ENCODE measurements at places on chromosomes 1 and 21.

DNA sequence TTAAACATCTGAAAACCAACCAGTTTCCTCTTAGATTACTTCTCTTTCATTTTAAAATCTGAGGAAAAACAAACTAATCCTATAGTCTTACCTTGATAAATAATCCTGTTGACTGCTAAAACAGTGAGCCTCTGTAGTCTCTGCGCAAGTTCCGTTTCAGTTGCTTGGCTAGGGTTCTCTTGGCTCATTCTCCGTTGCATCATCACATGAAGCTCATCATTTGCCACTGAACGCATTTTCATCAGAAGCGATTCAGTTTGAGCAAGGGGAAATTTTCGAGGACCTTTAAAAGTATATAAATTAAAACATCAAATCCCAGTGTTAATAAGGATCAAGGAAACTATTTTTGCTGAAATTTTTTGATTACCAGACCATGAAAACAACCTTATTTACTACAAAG, 96.7 kb upstream of the GNG4 start:
- DNase-seq, result no peak

DNA sequence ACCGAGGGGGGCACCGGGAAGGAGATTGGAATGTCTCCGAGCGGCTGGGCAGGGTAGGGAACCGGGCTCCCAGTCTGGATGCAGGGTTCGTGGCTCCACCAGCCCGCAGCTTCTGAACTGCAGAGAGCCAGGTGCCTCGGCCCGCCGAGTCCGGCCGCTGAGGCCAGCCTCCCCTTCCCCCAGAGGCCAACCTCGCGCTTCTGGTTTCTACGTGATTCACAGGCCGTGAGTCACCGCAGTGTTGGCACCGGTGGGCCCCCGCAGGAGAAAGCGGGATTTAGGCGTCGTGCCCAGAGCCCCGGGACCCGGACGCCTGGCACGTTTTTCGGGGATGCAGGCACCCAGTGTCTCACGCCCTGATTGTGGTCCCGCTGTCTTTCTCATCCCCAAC, 458 bp downstream of the CRABP2 start:
- DNase-seq, result no peak

GRCh38 chr1:56709269-56709880, 64.3 kb downstream of the PRKAA2 start:
- DNase-seq, result peak; percentile 56

DNA sequence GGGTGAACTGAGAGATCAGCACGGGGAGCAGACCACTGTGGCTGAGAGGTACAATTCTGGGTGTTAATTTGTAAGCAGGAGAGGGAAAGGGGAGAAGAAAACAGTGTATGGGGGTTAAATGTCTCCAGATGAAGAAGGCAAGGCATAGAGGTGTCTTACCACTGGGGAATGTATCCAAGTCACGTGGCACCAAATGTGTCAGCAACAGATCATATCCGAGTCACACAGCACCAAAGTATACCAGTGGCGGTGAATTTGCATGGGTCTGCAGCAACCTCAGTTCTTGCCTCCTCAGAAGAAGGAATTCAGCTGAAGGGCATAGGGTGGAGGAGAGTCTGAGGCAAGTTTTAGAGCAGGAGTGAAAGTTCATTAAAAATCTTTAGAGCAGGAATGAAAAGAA, 21.2 kb upstream of the SYCP1 start:
- DNase-seq, result no peak

- DNase-seq, result no peak
Observed at GRCh38 chr1:18978706-18979105, 22.2 kb upstream of the IFFO2 start.

- DNase-seq, result no peak
Observed at GRCh38 chr1:183590244-183591191, at the start of gene NCF2. TSS of gene NCF2 (minus strand) at chr1:183590459. CDS start at chr1:183590329, 130 bp downstream.

DNA sequence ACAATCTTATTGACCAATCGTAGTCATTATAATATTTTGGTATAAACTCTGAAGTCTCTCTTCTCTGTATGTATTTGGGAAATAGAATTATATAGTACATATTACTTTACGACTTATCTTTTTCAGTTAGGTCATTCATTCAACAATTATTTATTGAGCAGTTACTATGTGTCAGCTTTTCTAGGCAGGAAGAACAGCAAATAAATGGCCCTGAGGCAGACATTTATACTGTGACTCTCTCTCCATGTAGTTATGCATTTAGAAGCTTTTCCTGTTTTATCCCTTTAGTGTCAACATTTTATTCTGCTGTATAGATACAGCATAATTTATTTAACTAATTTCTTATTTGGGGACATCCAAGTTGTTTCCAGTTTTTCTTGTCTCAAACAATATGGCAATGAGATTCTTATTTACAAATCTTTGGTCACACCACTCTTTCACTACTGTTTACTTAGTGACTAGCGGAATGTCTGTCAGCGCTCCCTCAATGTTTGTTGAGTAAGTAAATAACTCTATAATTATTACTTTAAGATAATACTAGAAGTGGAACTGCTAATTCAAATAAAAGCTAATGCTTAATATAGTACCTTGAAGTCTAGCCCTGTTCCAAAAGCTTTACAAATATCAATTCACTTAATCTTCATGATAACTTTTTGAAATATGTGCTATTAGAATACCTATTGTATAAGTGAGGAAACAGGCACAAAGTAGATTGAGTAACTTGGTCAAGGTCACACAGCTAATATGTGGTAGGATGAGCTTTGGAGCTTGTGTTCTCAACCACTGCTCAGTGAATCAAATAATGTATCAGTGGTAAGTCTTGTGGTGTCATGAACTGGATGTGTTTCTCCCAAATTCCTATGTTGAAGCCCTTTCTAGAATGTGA, 465.6 kb downstream of the SIPA1L2 start:
- DNase-seq, result no peak

- DNase-seq, result no peak
Observed at GRCh38 chr1:66375125-66375524, 158.8 kb upstream of the SGIP1 start.

DNA sequence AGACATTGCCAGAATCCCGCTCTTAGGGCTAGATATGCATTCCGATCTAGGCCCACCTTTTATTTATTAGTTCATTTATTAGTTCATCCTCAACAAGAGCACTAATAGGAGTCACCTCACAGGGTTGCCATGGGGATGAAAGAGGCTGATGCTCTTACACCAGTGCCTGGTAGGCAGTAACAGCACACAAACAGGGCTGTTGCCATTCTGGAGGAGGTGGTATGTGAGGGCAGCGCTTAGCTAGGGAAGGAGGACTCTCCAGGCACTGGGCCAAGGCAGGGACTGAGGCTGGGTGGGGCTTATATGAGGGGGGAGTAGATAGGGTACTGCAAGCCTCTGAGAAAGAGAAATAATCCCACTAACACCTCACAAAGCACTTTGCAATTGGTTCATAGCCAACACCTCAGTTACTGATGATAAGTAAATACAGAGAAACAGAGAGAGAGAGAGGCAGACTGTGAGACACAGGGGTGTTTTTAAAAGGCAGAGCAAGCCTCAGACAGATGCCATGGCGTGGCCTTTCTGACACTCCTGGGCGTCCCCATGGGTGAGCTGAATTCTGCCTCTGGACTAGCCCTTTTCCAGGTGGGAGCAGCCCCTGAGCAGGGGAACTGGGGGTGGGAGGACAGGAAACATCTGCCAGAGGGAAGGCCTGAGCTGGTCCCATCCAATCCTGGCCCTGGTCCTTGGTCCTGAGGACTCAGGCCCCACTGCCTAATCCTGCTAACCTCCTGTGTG, 5.9 kb downstream of the FCGR2A start:
- DNase-seq, result peak; percentile 95

DNA sequence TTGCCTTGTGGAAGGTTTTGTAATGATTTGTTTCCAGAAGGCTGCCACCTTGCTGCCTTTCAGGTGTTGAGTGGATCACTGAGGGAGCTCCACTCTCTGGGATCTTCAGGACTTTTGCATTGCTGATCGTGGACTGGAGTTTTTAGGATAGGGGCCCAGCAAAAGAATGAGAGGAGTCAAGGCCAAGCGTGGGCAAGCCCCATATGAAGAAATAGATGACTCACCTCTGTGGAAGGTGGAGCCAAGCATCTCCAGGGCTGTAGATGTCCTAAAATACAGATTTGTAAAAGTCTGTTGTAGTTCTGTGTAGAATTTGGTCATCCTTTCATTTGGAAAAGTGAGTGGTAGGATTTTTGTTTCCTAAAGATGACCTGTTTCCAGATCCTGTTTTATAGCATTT, 67.0 kb downstream of the ST3GAL3 start:
- DNase-seq, result no peak

GRCh38 chr1:36446746-36447145, 3.5 kb downstream of the OSCP1 start:
- no peak for DNase-seq

- peak; percentile 6 for DNase-seq
Observed at GRCh38 chr1:202967684-202968281, 726 bp upstream of the CYB5R1 start.

DNA sequence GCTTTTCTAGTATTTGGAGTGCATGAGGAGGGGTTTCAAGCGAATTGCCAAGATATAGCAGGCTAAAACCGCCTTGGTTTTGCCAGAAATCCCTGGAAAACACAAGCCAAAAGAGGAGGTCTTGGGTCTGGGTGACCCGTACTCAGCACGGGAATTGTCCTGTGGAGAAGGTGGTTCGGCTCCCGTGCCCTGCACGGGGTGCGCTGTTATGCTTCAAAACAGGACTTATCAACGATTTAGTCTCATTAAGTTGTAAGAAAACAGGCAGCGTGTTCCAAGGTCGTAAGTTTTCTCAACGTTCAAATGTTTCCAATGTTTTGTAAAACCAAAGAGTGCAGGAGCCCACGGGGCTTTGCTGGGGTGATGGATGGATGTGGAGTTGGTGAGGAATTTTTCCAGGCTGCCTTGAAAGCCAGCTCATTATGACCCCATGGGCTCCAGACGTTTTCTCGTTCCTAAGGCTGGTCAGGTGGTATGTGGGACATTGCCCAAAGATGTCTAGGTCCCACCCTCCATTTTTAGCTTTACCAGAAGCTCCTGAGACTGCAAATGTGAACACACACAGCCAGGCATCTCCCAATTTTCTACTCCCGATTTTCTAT, 75.4 kb upstream of the CLDN14 start:
- no peak for DNase-seq

GRCh38 chr1:81345110-81345509, 455.6 kb upstream of the ADGRL2 start:
- DNase-seq, result no peak

DNA sequence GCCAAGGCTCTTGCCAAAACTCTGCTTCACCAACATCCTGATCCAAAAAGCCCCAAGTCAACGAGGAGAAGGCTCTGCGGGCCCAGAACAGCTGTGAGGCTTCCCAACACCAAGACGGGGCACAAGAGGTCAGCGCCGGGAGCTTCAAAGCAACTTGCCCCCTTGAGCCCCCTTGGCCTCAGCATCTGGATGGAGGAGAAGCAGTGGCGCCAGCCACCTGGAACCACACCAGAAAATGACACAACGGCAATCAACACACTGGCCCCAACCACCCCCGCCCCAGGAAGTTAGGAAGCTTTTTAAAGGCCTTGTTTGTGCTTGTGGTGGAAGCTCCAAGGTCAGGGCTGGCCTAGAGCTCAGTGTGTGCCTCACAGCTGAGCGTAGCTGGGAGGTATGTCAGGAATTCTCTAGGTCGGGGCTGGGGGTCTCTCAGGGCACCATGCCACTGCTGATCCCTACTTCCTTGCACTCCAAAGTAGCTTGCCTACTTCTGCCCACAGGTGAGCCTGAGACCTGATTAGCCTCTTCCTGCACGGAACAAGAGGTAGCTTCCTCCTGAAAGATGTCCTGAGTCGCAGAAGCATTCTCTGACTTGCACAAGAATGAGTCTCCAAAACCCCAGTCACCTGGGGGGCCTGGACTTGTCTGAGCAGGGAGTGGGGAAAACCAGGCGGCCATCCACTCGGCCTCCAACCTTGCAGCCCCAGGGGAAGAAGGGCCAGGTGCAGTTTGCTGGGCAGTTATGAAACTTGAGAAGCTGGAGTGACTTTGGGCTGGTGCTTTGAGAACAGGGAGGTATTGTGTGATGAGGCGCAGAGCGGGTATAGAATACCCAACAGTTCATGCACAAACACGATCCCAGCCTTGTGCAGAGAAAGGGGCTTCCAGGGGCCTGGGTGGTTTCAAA, 9.7 kb upstream of the SRP9 start:
- peak; percentile 21 for DNase-seq

Measured in NCI-H1105 (cell line).